Stimulated activated CD4-positive, alpha-beta T cell treated with anti-CD3 and anti-CD28 coated beads, TNF-alpha, amount 100 ng/mL, for 48 hours (primary cell): ENCODE measurements at places on chromosomes 5 and 9.

DNA sequence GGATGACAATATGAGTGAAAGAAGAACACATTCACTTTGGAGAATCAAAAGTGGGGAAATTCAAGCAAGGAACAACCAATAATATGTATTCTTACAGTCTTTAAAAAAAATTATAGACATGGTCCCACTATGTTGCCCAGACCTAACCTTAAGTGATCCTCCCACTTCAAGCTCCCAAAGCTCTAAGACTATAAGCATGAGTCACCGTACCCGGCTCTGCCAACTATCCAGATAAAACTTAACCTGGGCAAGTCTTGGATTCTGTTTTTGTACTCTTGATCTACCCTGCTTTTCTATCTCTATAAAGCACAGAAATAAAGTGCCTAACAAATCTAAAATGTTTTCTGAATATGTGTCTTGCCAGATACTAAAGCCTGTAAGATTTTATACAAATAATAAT is 30.9 kb downstream of the CEMIP2 start:
- DNase-seq: no peak

DNA sequence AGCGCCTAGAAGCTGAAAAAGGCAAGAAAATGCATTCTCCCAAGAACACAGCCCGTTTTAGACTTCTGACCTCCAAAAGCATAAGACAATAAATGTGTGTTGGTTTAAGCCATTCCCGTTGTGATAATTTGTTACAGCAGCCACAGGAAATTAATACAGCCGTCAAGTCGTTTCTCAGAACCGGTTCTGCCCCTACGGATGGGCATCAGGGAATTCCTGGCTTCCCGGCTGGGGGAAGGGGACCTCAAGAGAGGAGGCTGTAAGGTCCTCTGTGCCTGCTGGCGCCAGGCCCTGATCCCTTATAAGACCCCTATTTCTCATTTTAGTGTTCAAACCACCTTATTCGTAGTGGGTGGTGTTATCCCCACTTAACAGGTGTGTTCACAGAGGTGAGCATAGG is 50.6 kb upstream of the RPL26L1 start:
- DNase-seq: no peak

- DNase-seq: no peak
These were observed 205.4 kb downstream of the SNX18 start for GRCh38 chr5:54722846-54723433.

DNA sequence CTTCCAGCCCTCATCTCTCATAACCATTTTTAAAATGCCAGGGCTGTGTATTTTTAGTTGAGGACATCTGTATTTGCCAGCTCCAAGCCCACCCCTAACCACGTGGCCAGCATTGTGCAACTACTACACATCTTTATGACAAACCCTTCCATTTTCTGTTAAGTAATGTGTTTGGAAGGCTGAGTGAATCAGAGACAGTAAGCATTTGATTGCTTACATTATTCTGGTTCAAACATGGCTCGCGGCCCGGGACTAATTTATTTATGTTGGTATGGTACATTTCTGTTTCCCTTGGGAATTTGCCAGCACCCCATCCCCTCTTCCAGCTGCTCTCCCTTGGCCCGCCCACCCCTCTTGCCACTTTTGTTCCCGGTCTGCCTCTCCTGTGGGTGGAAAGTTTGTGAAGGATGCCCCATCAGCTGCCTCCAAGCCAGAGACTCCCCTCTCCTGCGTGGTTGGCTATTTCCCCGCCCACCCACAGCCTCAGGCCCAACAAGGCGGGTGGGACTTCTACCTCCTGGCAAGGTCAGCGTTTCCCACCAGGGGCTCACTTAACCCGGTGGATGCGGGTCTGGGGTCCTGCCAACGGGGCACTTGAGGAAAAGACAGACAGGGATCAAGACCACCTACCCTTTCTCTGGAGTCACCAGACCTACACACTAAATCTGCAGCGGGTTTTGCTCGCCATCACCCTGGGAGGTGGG is 162.2 kb downstream of the HSD17B3 start:
- no peak for DNase-seq

DNA sequence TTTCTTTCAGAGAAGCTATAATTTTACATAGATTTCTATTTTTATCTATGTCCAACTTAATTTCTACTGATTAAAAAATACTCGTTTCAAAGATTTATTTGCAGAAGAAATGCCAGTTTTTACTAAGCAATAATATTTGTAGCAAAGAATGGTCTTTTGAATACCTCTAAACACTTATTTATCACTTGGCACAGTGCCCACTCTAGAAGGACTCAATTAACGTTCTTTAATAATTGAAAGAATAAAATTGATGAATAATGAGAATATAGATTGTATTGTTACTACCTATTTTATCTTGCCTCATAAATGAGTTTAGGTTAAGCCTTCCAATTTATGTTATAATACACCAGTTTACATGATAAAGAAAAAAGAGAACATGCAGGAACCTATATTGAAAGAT is 889.7 kb upstream of the CDH9 start:
- no peak for DNase-seq

GRCh38 chr5:16579142-16579847 is 37.5 kb downstream of the RETREG1 start:
- no peak for DNase-seq

GRCh38 chr9:99347568-99347967 is 125.5 kb downstream of the SEC61B start:
- no peak for DNase-seq

GRCh38 chr5:78756858-78757257 is 108.3 kb upstream of the LHFPL2 start:
- no peak for DNase-seq

DNA sequence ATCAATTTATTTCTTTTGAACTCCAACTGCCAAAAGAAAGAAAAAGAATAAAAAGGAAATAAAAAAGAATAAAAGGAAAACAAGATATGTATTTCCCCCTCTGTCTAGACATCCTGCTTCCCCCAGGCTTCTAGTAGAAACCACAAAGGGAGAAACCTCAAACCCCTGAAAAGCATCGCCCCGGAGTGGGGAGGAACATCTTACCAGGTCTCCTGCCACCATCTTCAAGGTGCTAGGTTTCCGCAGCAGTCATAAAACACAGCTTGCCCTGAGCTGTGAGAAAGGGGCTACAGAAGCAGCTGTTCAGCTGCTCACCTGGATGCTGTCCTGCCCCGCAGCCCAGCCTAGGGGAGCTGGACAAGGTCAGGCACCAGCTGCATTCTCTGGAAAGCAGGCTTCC is 487.7 kb downstream of the GADD45G start:
- DNase-seq: no peak

- DNase-seq: no peak
These were observed 260.6 kb downstream of the PSAT1 start for GRCh38 chr9:78557540-78557939.

GRCh38 chr5:163894645-163895044 is 389.2 kb downstream of the MAT2B start:
- no peak for DNase-seq

- no peak for DNase-seq
These were observed 6.7 kb downstream of the CDC37L1 start for GRCh38 chr9:4686112-4686511.

DNA sequence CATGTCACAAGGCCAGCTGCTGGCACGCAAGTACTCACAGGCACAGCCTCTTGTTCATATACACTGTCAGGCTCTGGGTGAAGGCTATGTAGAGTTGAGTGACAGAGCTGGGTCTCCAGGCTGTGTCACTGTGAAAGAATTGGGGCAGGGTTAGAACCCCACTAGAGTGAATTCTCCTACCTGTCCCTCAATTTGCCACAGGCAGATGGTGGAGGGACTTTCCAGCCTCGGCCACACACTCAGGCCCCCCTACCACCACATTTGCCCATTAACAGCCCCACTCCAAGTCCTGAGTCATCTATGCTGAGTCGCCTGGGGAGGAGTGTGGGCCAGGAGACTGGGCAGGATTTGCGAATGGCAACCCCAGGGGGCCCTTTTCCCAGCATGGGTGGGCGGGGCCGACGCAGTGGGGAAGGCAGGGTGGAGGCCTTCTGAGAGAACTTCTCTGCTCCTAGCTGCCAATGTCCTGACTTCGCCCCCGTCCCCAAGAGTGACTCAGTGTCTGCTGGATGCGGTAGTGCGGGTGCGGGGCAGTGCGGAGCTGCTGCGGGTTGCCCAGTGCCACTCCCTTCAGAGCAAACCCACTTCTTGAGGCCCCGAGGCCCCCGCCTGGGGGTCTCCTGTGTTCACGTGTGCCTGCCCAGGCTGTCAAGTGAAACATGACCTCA is 50.3 kb upstream of the PSD2 start:
- DNase-seq: no peak

DNA sequence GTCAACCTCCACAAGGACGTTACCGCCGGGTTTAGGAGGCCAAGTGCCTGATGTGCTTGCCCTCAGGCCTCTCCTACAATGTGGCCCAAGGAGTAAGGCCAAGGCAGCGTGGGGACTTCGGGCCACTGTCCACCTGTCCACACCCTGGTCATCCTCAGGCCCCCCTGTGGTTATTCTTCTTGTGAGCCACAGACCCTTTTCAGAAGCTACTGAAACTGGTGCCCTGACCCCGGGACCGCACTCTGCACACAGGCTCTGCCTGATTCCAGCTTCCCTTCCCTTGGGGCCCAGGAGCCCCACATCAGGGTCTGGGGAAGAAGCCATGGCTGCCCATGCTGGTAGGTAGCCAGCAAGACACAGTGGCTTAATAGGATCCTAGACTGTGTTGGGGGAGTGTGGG is 128.8 kb downstream of the OLFM1 start:
- DNase-seq: no peak

GRCh38 chr9:113911850-113912557 is 35.9 kb downstream of the ZNF618 start:
- no peak for DNase-seq

DNA sequence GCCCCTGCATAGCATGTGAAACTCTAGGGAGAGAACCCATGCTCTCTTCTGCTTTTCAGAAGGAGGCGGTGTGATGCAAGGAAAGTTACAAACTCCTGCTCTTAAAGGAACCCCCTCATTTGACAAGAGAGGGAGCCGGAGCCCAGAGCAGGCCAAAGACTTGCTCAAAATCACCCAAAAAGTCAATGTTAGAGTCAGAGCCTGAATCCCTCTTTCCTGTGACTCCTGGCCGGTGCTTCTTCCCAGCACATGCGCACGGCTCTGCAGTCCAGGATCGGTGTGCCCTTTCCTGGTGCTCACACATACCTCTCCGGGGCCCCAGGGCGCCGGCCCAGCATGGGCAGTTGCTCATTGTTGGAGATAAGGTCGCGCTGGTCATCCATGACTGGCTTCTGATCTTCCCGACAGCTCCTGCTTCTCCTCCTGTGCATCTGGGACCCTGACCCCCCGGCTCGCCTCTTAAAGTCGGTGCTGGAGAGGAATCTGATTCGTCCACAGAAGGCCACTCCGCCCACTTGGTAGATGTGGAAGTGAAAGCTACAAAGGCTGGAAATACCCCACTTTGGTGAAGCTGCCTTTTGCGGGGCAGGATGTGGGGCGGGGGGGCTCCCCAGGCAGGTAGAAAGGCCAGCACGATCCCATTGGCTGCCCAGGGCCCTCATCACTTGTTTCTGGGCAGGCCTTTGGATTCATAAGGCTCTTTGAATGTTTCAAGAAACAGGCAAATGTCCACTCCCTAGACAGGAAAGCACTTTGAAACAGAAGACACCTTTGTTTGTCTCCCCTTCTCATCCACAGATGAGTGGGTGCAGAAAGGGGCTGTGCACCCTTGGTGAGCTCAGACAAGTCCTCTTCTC is at the start of gene CD74:
TSS of gene CD74 (minus strand) at position 592 of the 857 bp plus-strand sequence. CDS start at position 431, 161 bp downstream.
- DNase-seq: peak; percentile 89

GRCh38 chr9:134666208-134666607 is 24.6 kb downstream of the COL5A1 start:
- no peak for DNase-seq

DNA sequence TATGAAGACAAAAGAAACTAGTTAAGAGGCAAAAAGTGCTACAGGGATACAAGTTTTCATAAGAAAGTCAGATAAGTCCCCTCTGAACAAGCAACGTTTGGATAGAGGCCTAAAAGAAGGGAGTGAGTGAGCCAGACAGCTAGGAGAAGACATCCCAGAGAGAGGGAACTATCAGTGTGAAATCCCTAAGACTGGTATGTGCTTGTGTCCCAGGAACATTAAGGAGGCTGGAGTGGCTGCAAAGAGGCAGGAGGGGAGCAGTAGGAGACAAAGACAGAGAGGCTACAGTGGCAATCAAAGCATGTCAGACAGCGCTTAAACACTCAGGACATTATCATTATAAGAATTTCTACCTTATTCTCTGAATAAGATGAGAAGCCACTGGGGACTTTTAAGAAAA is 139.1 kb upstream of the STK32A start:
- no peak for DNase-seq

DNA sequence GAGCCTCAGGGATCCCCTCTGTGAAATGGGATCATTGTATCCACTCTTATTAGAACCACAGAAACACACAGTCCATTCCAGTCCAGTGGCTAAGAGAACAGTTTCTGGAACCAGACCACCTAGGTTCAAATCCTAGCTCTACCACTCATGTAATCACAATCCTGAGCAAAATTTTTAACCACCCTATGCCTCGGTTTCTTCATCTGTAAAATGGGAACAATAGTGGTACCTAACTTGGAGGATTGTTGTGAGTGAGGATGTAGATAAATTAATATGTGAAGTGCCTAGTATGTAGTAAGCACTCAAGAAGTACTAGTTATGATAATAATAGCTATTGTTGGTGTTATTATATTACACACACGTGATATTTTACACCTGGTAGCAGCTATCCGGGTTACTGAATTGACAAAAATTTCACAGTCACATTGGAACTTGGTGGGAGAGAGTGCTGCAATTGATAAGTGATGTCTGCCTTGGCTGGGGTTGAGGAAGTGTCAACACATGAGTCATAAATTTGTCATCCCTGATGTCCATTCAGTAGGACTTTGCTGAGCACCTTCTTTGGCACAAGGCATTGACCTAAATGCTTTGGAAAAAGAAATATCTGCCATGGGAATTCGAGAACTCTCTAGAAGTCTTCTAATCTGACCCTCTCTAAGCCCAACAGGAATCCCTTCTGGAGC is 68.4 kb downstream of the COL27A1 start:
- DNase-seq: no peak

- no peak for DNase-seq
These were observed 3.6 kb upstream of the RAPGEF1 start for GRCh38 chr9:131743501-131743900.

DNA sequence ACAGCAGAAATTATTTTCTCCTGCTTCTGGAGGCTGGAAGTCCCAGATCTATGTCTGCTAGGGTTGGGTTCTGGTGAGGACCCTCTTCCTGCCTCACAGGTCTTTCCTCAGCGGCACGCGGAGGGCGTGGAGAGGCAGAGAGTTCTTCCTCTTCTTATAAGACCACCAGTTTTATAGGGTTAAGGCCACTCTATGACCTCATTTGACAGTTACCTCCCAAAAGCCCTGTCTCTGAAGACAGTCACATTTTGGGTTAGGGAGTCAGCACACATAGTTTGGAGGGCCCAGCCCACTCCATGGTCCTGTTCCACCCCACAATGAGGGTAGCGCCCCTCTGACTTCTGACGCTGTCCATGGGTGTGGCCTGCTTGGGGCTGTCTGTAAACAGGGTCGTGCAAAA is 46.7 kb downstream of the TRIP13 start:
- DNase-seq: no peak

- no peak for DNase-seq
These were observed 250.8 kb upstream of the KLF4 start for GRCh38 chr9:107740088-107740980.

DNA sequence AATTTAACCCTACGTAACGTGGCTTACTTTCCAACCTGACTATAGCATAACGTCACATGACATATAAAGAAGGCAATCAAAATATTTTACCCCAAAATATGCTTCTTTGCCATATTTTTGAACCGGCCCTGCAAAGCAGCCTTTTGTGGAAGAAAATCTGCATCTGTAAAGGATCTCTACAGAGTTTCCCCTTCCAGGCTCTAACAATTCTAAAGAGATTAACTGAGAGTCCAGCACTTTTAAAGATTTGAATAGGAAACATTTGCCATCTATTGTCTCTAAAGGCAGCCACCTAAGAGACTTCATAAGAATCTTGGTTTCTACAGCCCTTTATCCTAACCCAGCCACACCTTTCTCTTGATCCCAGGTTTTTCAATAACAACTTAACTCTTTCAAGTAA is 22.7 kb downstream of the AP3B1 start:
- DNase-seq: no peak
